Choroid plexus epithelial cell (primary cell): ENCODE measurements at places on chromosomes 11 and 22.

GRCh38 chr11:62689421-62690183 is at the start of gene LRRN4CL:
Gene LRRN4CL, minus strand, starts transcription at chr11:62689530. Its CDS starts 1,022 bp downstream, at chr11:62688508.
- peak; percentile 80 for DNase-seq

GRCh38 chr22:36308880-36309279 is 55.9 kb downstream of the APOL1 start:
- no peak for DNase-seq

DNA sequence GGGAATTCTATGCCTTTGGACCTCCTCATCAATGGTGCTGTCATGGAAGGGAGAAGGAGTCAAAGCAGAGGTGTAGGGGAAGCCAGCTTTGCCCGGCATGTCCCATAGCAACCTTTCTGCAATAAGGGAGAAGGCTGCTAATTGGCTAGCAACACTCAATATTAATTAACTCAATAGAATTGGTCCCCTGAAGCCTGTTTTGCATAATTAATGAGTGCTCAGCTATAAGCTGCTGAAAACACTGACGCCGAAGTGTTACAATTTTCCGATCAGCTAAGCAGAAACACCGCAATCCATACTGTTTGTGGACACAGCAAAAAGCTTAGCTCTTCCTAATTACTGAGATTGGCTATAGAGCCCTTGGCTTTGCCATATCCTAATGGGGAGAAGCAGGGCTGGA is 245.0 kb downstream of the CSNK2A3 start:
- DNase-seq: no peak

GRCh38 chr11:12680246-12680939 is 6.2 kb downstream of the TEAD1 start:
- peak; percentile 96 for DNase-seq

DNA sequence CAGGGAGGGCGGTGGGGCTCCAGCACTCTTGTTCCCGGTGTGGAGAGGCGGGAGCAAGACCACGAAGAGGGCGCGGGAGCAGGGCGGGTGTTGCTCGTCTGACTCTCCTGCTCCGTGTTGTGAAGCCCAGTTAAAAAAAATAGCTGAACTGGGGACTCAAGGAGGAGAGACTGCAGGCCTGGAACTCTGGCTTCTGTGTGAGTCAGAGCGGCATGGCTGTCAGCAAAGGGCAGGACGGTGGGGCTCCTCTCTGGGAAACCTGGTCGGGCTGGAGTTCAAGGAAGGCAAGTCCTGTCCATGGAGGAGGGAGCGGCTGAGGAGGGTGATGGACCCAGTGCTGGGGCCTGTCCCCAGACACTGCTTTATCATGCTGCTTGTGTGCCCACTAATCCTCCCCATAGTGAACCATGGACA is 152.3 kb downstream of the FEZ1 start:
- peak; percentile 73 for DNase-seq

DNA sequence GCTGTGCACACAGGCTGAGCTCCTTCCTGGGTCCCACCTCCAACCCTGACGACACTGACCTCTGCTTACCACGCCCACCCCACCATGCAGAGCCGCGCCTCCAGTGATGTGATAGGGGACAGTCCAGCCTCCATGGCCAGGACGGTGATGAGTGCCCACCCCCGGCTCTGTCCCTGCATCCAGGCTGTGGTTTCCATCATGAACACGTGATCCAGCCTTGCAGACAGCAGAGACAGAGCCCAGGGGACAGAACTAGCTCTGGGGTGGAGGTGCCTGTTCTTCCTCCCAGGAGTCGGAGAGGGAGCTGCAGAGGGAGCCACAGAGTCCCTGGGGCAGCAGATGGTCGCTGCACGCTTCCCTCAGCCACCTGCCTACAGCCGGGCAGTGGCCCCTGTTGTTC is 42.6 kb upstream of the IGSF9B start:
- DNase-seq: no peak
